ENCODE measurements at places on chromosomes 1 and 21. TPM values are rescaled to one million over a fixed set of nuclear protein-coding genes. Genes with fewer than 3 reads are reported as not detected.

The VHLL gene
- total RNA-seq = not detected

The DHX9 gene
- total RNA-seq = 38.4 TPM

The S100B gene
- total RNA-seq = 33.9 TPM

The TEKT2 gene
- 1.3 TPM for total RNA-seq

The HSD17B7 gene
- 17.5 TPM for total RNA-seq

The ERRFI1 gene
- 273 TPM for total RNA-seq

The SPRR2B gene
- total RNA-seq = not detected

The TFF1 gene
- total RNA-seq = 3.0 TPM

The SPATA46 gene
- total RNA-seq = not detected

All from body of pancreas (tissue), 4 donors.